Upper lobe of right lung (tissue), 1 donor: ENCODE measurements at places on chromosomes 2 and 18.

GRCh38 chr2:219851169-219851568 lies 223.7 kb downstream of the SLC4A3 start:
- DNase-seq, result no peak

GRCh38 chr2:110745048-110745447 lies 12.7 kb downstream of the ACOXL start:
- no peak for DNase-seq

DNA sequence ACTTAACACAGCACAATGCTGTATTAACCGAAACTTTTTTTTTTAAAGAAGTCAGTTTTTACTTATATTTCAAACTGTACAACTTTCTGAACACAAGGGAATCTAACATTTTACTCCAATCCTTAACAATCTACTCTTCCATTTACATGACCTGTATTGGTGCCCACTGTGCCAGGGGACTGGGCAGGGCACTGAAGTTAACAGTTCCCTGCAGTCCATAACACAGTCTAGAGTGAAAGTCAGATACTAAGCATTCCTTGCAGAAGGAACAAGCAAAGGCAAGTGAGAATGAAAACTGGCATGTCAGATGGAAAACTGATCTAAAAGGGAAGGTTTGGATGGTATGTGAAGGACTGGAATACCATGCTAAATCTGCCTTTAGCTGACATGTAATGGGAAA lies 29.8 kb downstream of the SUCLG1 start:
- no peak for DNase-seq

- DNase-seq, result no peak
Measured at GRCh38 chr2:159147690-159148089, 138.8 kb downstream of the WDSUB1 start.
